ENCODE measurements at places on chromosomes 2 and 18.

- DNase-seq = no peak
Measured at GRCh38 chr2:203989521-203989920, 53.0 kb downstream of the ICOS start.

DNA sequence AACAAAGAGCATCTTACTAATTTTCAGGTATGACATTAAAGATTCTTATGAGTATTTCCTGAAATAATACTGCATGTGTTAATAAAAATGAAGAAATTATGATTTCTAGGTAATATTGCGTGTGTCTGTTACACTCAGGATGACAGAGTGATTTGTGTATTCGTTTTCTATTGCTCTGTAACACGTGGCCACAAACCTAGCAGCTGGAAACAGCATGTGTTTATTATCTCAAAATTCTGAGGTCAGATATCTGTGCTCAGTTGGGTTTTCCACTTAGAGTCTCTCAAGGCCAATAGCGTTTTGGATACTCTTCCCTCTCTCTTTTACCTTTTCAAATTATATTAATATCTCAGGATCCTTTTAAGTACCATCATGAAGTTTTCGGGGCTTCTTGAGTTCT lies 667.9 kb upstream of the CDH7 start:
- no peak for DNase-seq

GRCh38 chr2:72920318-72921087 lies 3.2 kb downstream of the EMX1 start:
- DNase-seq = peak; percentile 38

DNA sequence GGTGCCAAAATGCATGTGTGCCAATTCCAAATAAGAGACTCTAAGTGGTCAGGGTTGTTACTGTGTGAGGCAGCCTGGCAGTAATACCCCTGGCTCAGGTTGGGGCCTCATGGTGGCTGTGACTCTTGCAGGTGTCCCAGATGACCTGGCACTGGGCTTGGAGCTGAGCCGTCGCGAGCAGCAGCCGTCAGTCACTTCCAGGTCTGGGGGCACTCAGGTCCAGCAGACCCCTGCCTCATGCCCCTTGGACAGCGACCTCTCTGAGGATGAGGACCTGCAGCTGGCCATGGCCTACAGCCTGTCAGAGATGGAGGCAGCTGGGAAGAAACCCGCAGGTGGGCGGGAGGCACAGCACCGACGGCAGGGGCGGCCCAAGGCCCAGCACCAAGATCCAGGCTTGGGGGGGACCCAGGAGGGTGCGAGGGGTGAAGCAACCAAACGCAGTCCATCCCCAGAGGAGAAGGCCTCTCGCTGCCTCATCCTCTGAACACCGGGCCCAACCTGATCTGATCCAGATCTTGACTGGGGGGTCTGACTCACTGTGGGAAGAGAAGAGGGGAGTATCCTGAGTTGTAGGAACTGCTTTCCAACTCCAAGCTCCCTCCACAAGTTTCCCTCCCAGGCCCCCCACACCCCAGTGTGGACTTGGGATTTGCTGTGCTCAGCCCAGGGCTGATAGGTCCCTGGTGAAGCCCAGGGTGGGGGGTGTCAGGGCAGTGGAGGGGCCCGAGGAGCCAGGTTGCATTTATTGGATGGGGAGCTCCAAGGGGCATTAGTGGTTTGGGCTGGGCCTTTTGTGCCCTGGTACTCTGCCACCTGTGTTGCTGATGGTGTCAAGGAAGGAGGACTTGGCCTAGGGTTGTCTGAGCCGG lies 5.6 kb downstream of the DNAJB2 start:
- no peak for DNase-seq

DNA sequence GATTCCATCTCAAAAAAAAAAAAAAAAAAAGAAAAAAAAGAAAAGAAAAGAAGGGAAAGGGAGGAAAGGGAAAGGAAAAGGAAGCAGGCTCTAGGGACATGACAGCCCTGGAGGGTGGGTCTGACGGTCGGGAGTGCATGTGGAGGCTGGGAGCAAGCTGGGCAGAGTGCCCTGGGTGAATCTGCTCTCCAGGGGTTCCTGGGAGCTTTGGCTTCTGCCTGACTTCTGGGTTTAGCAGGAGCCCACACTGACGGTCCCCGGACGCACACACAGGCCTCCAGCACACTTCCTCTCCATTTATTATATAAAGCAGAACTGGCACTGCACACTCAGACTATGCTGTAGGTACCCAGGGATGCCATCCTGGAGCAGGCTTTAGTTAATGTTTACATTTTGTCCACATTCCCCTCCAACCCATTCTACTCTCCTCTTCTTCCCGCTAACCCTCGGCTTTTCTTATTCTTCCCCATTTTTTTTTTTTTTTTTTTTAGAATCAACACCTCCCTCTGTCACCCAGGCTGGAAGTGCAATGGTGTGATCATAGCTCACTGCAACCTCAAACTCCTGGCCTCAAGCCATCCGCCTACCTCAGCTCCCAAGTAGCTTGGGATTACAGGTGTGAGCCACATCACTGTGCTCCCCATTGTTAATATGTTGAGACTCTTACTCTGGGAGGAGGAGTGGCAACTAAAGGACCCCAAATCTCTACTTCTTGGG lies 151.1 kb upstream of the SLC1A4 start:
- DNase-seq = peak; percentile 63

DNA sequence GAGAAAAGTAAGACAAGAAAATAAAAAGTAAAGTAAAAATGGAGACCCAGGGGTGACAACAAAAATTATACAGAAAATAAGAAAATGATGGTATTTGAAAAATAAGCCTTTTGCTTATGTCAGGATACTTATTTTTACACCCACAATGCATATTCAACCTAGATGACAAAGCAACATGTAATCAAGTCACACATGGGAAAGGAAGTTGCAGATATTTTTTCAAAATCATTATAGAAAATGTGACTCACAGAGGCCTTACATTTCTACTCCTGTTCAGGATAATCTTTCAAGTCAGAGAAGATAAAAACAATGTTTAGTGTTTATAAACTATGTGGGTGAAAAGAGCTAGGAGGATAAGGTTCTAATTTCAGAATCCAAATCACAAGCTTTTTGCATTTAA lies 275.3 kb upstream of the UBE2E3 start:
- peak; percentile 33 for DNase-seq

DNA sequence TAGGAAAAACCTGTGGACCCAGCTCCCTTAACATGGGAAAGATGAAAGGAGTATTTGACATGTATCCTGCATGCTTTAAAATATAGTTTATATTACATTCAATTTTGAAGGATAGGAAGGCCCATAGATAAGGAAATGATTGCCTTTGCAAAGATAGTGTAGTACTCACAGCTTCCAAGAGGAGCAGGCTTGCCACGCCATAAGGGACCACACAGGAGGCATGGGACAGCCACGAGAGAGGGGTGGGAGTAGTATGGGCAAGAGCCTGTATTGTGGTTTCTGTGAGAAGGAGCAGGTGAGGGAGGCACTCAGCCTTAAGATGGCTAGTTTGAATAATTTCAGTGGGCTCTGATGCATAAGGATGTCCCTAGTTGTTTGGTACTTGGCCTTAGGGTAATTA lies 740.3 kb downstream of the SATB2 start:
- DNase-seq = no peak

GRCh38 chr2:134202371-134202770 lies 51.5 kb upstream of the MGAT5 start:
- peak; percentile 64 for DNase-seq

GRCh38 chr2:190469771-190470170 lies 61.6 kb downstream of the MFSD6 start:
- peak; percentile 53 for DNase-seq

- no peak for DNase-seq
Measured at GRCh38 chr2:216914491-216914890, 54.6 kb upstream of the TNP1 start.

GRCh38 chr2:15939854-15940660 lies at the start of gene MYCN:
Gene MYCN (plus strand): TSS chr2:15940550. CDS start chr2:15942065, 1,515 bp downstream.
- peak; percentile 25 for DNase-seq

- no peak for DNase-seq
Measured at GRCh38 chr2:82780050-82780449, 1679.0 kb downstream of the SUCLG1 start.

DNA sequence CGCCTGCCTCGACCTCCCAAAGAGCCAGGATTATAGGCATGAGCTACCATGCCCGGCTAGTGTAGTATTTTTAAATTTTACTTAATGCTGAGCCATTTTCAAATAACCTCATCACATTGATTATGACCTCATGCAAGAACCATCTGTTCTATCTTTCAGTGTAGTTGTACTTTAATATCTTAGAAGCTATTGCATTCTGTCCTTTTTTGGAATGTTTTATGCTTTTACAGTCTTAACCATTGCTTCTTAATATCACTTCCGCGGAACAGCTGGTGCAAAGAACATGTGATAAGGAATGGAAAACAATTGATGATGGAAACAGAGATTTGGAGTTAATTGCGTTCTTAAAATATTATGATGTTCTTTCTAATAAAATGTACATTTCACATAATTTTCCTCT lies 2.7 kb downstream of the GEN1 start:
- DNase-seq = peak; percentile 54

- DNase-seq = no peak
Measured at GRCh38 chr2:2647141-2647541, 316.1 kb upstream of the MYT1L start.

DNA sequence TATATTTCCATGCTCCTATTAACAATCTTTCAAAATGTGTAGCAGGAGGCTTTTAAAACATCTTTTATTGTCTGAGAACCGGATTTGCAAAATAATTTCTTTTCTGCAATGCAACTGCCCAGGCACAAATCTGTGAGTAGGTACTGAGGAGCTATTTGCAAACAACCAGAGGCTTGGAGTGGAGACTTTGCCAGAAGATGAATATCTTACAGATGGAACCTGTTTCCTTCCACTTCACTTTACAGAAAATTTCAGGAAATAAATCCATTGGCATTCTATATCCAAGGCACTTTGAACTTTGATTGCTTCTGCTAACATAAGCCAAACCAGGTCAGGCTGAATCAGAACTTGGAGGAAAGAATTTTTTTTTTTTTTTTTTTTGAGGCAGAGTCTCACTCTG lies 237.4 kb upstream of the REV1 start:
- no peak for DNase-seq

- DNase-seq = no peak
Measured at GRCh38 chr18:41004324-41004723, 950.7 kb upstream of the PIK3C3 start.

- peak; percentile 24 for DNase-seq
Measured at GRCh38 chr2:8312861-8313830, 368.7 kb upstream of the ID2 start.

- DNase-seq = no peak
Measured at GRCh38 chr2:132901661-132902060, 231.7 kb upstream of the LYPD1 start.

- no peak for DNase-seq
Measured at GRCh38 chr2:179044500-179044899, 5.4 kb downstream of the CCDC141 start.

DNA sequence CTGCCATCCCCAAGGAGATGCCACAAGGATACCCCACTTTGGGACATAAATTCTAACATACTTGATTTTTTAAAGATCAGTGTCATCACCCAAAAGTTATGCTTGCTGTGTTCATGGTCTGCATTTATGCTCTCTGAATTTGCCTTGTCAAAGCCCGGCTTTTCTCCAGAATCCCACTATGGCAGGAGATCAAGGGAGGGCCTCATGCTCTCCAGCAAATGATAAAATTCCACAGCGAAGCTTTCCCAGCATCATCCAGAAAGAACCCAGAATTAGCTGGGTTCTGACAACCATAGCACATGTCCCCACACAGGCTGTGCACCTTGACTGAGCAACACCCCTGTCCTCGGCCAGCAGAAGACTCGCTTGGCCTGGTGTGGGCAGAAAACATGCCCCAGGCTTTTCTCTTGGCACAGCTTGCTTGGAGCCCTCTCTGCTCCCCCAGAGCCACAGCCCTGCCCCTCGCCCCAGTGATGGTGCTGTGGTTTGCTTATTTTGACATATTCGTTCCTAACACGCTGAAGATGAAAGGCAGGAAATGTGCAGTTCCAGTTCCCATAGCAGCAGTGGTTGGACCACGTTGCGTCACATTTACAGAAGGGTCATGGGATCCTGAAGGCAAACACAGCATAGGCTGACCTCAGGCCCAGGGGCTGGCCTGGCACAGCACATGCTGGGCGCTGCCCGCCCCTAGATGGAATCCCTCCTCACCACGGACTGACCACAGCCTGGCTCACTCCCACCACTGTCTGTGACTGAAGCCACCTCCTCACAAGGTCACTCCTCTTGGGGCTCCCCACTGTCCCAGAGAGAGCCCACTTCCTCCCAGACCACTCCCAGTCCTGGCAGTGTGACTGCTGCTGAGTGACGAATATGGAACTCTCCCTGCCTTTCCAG lies 14.1 kb upstream of the CHRNA1 start:
- peak; percentile 99 for DNase-seq

DNA sequence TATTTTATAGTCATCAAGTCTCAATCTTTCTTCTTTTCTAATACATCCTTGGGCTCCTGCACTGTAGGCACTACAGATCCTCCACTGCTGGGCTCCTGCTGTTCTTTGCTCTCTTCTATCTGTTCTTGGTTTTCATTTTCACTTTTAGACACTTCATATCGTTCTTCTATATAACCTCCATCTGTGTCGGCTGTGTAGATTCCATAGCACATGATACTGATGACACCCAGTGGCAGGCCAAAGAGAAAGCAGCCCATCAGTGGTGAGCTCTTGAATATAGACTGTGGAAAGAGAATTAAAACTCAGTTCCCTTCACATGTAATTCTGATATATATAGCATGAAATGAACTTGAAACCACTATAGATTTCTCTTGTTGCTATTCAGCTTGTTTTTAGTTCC lies 38.0 kb downstream of the TMX3 start:
- peak; percentile 53 for DNase-seq

- no peak for DNase-seq
Measured at GRCh38 chr2:120432293-120432975, 86.5 kb downstream of the INHBB start.

GRCh38 chr2:48674933-48675332 lies 57.3 kb downstream of the GTF2A1L start:
- DNase-seq = no peak

DNA sequence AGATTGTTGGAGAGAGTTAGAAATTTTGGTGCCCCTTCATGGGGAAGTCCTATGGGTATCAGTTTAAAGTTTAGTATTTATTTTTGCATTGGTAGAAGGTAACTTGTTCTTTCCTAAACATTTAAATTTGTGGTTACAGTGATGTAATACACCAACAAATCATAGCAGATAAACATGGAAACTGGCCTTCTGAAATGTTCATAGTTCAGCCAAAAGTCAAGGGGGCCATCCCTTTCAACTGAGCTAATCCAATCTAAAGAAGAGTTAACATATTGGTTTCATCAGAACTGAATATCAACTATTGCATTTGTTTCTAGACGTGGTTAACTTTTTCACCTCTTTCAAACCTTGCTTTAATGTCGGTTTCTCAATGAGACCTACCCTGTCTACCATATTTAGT lies 46.3 kb downstream of the PPP1R1C start:
- DNase-seq = no peak
